ENCODE measurements at places on chromosomes 16 and 17.

- DNase-seq = no peak
Observed at GRCh38 chr16:55479430-55480140, 587 bp downstream of the MMP2 start.

- DNase-seq = no peak
Observed at GRCh38 chr16:18936727-18937340, 10.6 kb upstream of the SMG1 start.

- DNase-seq = no peak
Observed at GRCh38 chr17:30226878-30227277, 8.6 kb downstream of the SLC6A4 start.

DNA sequence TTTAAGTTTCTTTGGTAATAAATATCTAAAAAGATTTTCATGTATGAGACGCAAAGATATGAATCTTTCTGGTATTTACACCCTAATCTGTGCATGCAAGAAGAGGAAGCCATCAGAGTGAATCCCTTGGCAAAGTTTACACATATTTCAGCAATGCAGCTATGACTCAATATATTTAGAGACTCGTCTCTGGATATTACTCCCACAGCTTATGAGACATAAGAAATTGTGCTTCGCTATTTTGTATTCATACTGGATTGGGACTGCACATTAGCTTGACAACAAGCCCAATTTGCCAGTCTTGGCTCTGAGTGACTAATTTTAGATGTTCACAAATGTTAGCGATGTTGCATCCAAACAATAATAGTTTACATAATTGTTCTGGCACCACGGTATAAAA, 532.0 kb downstream of the CDH11 start:
- no peak for DNase-seq

- DNase-seq = no peak
Observed at GRCh38 chr17:78852709-78853121, 12.1 kb upstream of the USP36 start.

DNA sequence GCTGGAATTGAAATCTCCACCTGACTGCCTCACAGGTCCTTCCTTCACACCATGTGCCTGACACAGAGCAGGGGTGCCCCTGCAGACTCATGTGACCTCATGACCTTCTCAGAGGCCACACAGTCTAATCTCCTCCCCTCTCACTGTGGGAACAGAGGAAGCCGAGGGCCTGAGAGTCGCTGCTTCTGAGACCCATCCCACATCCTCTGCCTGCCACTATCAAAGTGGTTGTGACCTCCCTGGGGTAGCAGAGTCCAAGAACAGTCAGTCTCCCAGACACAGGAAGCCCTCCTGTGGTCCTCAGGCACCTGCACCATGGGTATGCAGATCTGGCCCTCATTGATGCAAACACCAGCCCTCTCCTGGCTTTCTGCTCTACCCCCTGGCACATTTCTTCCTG, 78.5 kb downstream of the RAB11FIP4 start:
- DNase-seq = no peak

GRCh38 chr17:50565402-50566350, 5.2 kb downstream of the CACNA1G start:
- no peak for DNase-seq

GRCh38 chr17:80101946-80102663, 724 bp downstream of the GAA start:
- no peak for DNase-seq

DNA sequence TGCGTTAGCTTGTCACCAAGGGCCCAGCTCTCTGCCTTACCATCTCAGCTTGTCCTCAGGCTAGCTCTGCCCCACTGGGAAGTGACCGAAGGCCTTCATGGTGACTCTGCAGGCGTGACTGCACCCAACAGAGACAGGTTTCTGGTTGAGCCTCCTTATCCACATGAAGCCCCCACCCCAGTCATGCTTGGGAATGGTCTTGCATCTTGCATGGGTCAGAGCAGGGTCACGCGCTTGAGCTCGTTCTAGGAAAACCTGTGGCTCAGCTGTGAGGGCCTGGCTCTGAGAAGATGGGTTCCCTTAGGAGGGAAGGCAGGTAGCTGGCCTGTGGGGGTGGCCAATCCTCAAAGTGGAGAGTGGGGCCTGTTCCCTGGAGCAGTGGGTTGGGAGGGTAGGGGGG, 122.8 kb downstream of the BANP start:
- no peak for DNase-seq

DNA sequence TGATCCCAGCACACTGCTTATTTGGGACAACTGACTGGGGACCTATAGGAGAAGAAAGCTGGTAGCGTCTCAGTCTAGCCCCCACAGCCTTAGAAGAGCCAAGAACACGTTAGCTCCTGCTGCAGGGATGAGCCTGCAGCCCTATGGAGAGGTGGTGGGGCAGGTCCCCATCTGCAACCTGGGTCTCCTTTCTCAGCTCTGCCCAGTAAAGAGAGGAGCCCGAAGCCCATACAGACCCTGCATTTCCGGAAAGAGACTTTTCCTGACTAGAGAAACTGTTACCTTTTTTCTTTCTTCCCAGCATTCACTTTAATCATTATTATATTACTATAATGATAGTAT, 788 bp downstream of the METTL22 start:
- DNase-seq = no peak

GRCh38 chr16:26542198-26542597, 524.5 kb upstream of the C16orf82 start:
- DNase-seq = no peak

- DNase-seq = no peak
Observed at GRCh38 chr17:31488264-31488981, 96.9 kb downstream of the RAB11FIP4 start.

GRCh38 chr16:85649411-85650134, 36.5 kb downstream of the GSE1 start:
- no peak for DNase-seq

- DNase-seq = no peak
Observed at GRCh38 chr16:4972938-4973587, 14.9 kb downstream of the SEC14L5 start.

DNA sequence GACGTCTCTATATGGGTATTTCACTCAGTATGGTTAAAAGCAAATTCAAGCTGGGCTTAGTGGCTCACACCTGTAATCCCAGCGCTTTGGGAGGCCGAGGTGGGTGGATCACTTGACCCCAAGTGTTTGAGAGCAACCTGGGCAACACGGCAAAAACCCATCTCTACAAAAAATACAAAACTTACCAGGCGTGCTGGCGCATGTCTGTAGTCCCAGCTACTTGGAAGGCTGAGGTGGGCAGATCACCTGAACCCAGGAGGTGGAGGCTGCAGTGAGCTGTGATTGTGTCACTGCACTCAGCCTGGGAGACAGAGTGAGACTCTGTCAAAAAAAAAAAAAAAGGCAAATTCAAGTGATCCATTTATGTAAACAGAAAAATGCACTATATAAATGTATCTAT, 1.3 kb upstream of the TNFRSF17 start:
- no peak for DNase-seq

DNA sequence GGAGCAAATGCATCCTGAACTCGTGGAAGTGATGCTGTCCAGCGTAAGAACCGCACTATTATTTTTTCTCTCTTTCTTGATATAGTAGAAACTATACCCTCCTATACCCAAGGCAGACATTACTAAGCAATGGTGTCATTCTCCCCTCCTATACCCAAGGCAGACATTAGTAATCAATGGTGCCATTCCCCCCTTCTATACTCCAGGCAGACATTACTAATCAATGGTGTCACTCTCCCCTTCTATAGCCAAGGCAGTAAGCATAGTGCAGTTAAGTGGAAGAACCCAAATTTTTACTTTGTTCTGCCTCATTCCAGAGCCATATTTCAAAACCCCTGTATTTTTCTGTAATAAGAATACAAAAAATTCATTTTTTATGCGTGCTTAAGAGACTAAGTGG, 506.2 kb upstream of the EEF2KMT start:
- DNase-seq = no peak

DNA sequence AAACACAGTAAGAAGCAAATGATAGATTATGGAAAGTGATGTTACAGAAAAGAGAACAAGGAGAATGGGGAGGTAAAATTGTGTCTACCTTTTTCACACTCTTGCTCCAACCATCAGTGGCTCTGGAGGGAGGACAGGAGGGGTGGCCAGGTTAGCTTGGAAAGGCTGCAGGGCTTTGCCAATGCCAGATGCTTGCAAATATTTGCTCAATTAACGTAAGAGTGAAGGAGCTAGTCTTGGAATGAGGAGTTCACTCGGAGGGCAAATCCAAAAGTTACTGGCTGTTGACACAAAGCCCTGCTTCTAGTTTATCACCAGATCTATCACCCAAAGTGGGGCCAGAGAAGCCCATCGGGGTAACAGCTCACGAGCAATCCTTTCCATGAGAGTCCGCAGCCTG, 7.4 kb upstream of the TNRC6C start:
- DNase-seq = no peak

DNA sequence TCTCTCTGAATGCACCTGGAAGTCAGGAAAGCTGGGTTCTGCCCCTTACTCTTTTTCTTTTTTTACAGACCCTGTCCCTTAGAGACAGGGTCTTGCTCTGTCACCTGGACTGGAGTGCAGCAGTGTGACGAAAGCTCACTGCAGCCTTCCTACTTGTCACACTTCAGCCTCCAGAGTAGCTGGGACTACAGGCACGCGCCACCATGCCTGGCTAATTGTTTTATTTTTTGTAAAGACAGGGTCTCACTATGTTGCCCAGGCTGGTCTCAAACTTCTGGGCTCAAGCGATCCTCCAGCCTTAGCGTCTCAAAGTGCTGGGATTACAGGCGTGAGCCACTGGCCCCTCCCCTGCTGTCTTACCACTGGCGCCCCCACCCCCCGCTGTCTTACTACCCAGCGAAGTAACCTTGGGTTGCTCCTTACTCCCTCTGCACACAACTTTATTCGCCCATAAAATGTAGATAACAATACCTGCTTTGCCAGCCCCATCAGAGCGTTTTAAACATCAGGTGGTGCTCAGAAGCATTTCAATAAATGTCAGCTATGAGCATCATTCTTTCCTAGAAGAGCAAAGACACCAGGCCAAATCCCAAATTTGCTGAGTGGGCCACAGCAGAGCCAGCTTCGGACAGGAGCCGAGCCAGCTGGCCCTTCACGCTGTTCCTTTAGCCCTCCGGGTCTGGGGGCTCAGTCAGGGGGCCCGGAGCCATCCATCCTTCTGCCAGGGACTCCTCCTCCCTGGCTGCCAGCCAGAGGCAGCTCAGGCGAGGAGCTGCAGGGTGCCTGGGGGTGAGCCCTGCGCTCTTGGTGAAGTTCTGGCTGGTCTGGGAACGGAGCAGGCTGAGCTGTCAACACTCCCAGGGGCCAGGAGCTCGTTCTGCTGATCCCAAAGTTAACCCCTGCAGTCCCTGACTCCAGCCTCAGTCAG, 24.4 kb downstream of the SRL start:
- DNase-seq = no peak

DNA sequence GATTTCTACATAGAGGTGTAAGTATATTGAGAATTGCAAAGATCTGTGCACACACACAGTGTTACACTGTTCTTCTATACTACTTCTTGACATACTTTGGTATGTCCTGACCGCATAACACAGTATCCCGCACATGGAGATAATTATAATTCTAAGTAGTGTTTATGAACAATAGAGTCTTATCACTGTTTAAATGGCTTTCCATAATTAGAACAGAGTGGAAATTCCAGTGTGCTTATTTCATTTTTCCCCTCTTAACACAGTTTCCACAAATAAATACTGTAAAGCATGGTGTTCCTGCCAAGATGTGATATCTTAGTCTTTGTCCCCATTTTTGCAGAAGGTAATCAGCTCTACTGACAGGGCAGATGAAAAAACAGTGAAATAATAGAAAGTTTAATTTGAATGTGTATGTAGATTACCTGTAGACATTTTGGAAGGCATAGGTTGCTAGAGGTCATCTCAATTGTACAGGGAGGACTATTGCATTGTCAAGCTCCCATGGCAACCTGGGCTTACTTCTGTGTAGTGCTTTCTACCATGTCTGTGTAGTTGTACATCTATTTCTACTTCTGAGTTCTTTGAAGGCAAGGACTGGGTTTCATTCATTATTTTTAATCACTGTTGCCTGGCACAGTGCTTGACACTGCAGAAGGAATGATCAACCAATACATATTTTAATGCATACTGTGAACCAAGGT, 10.1 kb upstream of the KRT28 start:
- DNase-seq = no peak

GRCh38 chr17:61289408-61290385, 109.9 kb upstream of the TBX2 start:
- no peak for DNase-seq

DNA sequence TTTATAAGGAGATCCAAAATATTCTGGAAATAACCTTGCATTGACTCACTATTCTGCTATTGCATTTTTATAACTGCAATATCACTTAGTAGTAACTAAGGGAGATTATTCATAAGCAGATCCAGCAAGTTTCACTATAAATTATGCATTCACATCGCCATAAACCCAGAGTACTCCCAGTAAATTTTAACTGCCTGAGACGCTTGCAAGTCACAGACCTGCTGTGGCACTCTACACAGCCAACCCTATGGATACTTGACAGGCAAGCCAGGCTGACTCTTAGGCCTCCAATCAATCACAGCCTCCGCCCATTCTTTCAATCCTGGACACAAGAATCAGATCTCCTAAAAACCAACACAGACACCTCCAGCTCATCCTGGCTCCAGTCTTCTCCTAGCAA, 28.2 kb downstream of the USP31 start:
- no peak for DNase-seq

DNA sequence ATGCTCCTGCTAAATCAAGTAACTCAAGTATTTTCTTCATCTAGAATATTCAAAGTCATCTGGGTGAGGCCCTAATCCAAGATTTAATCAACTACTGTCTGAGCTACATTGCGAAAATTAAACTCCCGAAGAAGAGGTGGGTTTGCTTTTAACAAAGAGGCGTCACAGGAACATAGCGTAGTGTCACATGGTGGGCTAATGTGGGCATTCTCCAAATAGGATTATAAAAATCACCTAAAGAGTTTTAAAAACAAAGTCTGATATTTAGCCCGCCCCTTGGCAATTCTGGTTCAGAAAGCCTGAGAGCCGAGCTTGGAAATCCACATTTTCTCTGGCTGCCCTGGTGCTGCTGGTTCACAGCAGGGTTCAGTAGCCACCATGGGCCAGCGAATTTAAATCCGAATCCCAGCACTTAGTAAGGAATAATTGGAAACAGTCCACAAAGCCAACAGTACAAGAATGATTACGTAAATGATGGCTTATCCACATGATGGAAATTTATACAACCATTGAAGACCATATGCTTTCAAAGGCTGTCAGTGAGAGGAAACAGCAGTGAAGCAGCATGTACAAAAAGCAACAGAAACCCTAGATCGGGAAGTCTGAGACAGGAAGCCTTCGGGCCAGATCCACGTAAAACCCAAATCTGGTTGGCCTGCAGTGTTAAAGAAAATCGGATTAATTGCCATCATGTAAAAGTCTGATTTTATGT, 8.8 kb downstream of the PMM2 start:
- no peak for DNase-seq
